Activated CD4-positive, alpha-beta T cell treated with anti-CD3 and anti-CD28 coated beads for 1 hour (primary cell): ENCODE measurements at places on chromosomes 6 and 20.

- DNase-seq: no peak
Observed at GRCh38 chr6:43973357-43973756, 153.9 kb downstream of the MRPL14 start.

DNA sequence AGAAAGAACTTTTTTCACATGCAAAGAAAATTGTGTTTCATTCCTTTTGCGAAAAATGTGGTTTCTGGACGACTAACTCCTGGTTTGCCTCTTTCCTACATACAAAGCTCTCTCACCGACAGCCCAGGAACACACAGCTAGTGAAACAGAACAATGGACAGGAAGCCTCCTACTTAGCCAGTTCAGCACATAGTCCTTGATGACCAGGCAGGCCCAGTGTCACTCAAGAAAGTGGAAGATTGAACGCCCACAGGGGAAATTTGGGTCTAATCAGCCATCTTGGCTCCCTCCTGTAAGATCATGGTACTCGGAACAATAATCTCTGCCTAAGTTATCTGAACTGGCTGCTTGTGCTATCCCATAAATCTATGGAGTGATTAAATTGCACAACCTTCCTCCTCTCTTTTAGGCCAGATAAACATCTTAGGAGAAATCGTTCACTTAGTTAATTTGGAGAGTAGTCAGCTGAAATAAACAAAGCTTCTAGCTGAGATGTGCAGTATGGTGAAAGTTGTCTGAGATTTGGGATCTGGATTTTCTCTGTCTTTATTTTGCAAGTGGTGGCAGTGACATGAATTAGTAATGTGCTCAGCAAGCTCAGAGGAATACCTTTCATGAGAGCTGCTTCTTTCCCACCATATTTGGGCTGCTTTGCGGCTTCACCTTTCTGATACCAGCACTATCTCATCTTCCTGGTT, 147.0 kb downstream of the MTFR2 start:
- DNase-seq: no peak

DNA sequence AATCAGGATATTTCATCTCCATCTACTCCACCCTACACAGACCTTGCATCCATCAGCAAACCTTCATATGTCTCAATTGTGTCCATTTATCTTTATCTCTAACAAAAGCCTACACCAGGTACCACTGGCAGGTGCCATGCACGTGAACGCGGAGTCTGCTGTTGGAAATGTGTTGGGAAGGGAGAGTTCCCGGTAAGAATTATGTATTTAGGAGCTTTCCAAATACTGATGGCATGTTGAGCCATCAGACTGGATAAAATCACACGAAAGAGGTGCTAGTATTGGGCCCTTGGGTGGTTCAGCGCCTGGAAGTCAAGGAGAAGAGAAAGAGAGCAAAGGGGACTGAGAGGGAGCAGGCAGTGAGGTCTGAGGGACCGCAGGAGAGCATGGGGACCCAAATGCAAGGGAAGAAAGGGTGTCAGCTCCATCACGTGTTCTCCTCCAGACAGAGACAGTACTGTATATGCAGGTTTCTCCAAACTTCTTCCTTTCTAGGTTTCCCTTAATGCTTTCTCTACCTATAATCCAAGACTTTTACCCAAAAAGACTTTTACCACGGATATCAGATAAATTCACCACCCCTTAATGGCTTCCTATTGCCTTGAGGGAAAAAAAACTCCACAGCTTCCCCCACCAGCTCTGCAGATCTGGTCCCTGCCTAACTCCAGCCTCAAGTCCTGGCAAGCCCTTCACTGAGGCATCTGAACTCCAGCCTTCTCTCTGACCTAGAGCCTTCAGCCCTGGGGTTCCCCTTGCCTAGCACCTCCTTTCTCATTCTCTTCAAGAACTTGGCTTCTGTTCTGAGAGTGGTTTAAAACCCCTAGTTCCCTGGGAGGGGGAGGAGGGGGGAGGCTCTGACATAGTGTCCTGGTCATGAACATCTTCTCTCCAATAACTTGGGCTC, 4.8 kb upstream of the ZNF217 start:
- DNase-seq: no peak

DNA sequence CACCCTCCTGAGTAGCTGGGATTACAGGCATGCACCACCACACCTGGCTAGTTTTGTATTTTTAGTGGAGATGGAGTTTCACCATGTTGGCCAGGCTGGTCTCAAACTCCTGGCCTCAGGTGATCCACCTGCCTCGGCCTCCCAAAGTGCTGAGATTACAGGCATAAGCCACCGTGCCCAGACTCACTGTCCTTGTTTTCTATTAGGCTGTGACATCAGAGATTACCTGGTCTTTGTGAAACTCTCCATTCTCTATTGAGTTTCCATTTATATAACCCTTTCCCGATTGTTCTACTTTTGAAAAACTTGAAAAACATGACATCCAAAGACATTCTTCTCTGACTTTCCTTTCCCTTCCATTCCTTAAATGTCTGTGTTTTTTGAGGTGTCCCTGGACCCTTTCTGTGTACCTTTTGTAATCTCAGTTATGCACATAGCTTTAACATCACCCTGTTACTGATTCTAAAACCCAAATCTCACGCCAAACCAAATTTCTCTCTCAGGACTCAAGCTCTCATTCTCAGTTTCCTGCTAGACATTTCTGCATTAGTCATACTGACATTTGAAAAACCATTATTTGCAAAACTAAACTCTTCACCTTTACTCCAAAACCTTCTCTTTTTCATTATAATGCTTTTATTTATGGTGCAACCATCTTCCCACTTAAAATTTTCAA, 137.0 kb downstream of the KHDC1L start:
- no peak for DNase-seq

DNA sequence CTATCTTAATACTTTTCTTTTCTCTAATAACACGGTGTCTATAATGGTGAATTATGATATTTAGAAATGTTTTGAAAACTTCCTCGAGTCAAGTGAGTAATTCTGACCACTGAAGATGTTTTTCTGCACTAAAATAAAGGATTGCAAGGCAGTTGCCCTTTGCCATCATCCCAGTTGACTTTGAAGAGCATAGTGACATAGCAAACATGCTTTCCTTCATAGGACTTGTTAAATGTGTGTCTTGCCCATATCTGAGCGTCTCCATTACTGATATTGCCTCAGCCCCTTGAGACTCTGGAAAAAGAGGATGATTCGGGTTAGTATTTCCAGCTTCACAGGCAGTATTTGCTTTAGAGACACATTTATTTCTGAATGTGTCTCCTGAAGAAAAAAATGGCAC, 125.2 kb upstream of the MCHR2 start:
- no peak for DNase-seq

DNA sequence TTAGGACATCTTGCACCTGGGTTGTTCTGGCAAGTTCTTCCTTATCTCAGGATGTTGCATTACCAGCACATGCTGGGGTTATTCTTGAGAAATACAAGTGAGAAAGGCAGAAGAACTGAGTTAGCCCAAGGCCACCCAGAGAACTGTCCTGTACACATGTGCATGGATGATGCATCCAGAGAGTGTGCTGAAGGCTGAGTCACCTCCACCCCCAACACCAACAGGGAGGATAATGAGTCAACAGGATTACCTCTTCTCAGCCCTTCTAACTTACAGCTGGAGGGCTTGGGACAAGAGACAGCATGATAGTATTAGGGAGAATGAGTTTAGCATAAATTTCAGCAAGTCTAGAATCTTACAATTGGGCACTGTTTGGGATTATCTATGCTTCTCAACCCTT, 8.5 kb downstream of the SCGN start:
- DNase-seq: no peak

- no peak for DNase-seq
Observed at GRCh38 chr6:163670336-163670735, 255.8 kb downstream of the QKI start.

GRCh38 chr20:51569815-51570738, 27.6 kb upstream of the NFATC2 start:
- no peak for DNase-seq

- no peak for DNase-seq
Observed at GRCh38 chr20:59569305-59569704, 35.0 kb upstream of the PHACTR3 start.
